ENCODE measurements at places on chromosomes 11 and 22. TPM values are rescaled to one million over a fixed set of nuclear protein-coding genes. Genes with fewer than 3 reads are reported as not detected.

FOLH1 gene
- total RNA-seq: 1.7 TPM

DNA sequence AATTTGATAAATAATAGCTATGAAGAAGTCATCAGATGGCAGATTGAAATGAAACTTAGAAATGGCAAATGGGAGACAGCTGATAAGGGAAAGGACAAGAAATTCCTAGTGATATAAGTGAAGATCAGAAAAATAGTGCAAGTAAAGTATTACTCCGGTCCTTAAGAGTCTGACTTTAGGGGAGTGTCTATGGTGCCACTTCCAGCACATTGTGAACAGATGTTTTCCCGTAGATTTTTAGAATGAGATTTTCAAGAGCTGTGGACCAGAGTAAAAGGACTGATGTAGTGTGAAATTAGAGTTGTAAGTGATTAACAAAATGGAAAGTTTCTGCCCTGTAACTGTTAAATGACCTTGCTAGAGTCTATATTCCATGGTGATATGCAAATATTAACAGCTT is 974.8 kb upstream of the TENM4 start:
- DNase-seq: no peak

LIF gene
- 1.4 TPM for total RNA-seq

GRCh38 chr22:44956840-44957767 is 52.7 kb downstream of the PHF21B start:
- DNase-seq: no peak

PRSS23 gene
- total RNA-seq: 117 TPM

MIAT gene
- 2.4 TPM for total RNA-seq

DNA sequence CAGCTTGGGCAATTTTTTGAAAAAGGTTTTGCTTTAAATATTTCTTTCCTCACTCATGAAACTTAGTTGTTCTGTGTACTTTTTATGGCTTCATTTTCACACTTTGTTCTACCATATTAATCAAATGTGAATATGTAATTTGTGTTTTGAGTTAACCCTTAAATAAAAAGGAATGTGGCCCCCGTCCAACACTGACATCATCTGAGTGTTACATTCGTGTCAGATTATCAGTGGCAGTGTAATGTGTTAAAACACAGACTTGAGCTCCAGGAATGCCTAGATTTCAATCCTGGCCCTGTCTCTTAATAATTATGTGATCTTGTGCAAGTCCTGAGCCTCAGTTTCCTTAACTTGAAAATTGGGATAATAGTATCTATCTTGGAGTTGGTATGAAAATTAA is 5.6 kb downstream of the RTN3 start:
- DNase-seq: no peak
